ENCODE measurements at places on chromosomes 12 and 14. TPM values are rescaled to one million over a fixed set of nuclear protein-coding genes. Genes with fewer than 3 reads are reported as not detected.

KRT79 gene
- not detected for total RNA-seq

RNASE2 gene
- not detected for total RNA-seq

PLA2G1B gene
- not detected for total RNA-seq

TMEM63C gene
- total RNA-seq: 0.80 TPM

PUS7L gene
- 16.0 TPM for total RNA-seq

KRT6A gene
- total RNA-seq: not detected

KRT85 gene
- not detected for total RNA-seq

KRT77 gene
- not detected for total RNA-seq

GRCh38 chr12:47590771-47591360 lies 115.0 kb downstream of the RPAP3 start:
- H3K36me3 ChIP-seq: no peaks in the 10 kb centered on the region
- no peaks in the 10 kb centered on the region for H3K4me1 ChIP-seq
- no peaks in the 10 kb centered on the region for H3K27me3 ChIP-seq
- H3K4me3 ChIP-seq: no peak overlapping the region
- no peak overlapping the region for H3K27ac ChIP-seq

DNA sequence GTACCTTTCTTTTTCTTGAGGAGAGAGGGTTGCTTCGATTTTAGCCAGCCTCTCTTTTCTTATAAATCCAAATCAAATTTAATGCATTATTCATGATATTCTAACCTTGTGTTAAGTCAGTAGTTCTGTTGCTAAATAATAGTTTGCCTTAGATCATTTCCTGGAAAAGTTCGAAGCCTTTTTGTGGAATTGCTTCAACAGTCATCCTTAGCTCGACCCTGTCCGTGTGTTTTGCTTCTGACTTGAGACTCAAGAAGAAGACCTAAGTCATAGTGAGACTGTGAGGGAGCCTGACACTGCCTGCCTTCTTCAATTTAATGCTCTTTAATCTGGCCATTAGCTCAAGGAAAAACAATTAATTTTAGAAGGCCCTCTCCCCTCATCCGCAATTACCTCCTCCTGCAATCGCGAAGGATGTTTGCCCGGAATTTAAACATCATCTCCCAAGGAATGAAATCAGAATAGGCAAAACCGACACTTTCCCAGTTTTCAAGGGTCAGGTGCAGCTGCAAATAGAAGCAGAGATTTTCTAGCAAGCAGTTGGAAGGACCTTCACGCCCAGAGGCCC lies 453 bp upstream of the SLC4A8 start:
- no peak overlapping the region for H3K27ac ChIP-seq
- H3K36me3 ChIP-seq: no peaks in the 10 kb centered on the region
- H3K4me3 ChIP-seq: peak overlapping the region; percentile 71
- DNase-seq: no peak

DNA sequence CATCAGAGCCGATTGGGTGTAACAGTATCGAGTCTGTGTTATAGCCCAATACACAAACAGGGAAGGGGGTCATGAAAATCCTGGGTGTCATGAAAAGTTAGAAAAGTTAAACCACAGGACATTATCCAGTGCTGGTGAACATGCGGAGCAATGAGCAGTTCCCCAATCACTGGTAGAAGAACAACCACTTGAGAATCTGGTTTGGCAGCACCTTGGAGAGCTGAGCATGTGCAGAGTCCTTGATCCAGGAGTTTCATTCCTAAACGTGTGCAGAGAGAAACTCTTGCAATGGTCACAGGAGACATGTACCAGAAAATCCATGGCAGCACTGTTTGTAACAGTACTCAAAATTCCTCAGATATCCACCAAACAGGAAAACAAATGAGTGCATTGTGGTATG lies 23.0 kb upstream of the JDP2 start:
- H3K4me1 ChIP-seq: peaks cover 10% of the 10 kb centered on the region
- no peak overlapping the region for H3K4me3 ChIP-seq
- no peaks in the 10 kb centered on the region for H3K36me3 ChIP-seq
- no peak overlapping the region for H3K27ac ChIP-seq
- no peaks in the 10 kb centered on the region for H3K27me3 ChIP-seq
- no peak for DNase-seq

DNA sequence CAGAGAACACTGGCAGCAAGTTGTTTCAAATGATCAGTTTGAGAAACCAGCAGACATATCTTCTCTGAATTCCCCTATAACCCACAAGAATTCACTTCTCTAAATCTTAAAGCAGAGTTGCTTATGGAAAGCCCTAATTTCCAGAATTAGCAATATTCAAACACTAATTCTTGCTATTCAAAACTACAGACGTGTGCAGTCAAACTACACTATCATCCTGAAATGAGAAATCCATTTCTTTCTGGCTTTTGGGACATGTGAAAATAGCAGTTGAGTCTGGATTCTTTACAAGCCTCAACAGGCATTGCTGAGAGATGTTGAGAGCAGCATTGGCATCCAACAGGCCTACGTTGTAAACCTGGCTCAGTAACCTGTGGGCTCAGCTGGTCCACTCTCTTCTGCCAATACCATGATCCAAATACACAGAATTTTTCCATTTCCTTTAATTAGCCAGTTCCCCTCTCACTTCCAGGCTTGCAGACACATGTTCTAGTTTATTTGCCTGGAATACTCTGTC lies 74.6 kb upstream of the TMTC1 start:
- no peak for DNase-seq
- no peak overlapping the region for H3K27ac ChIP-seq
- H3K36me3 ChIP-seq: no peaks in the 10 kb centered on the region
- H3K4me1 ChIP-seq: no peaks in the 10 kb centered on the region
- H3K4me3 ChIP-seq: no peak overlapping the region
- H3K27me3 ChIP-seq: no peaks in the 10 kb centered on the region

GRCh38 chr12:6948873-6949594 lies 2.1 kb upstream of the PTPN6 start:
- peaks cover 43% of the 10 kb centered on the region for H3K36me3 ChIP-seq
- H3K4me3 ChIP-seq: peak overlapping the region; percentile 70
- peak overlapping the region; percentile 97 for H3K27ac ChIP-seq
- H3K27me3 ChIP-seq: no peaks in the 10 kb centered on the region
- peaks cover 55% of the 10 kb centered on the region for H3K4me1 ChIP-seq

DNA sequence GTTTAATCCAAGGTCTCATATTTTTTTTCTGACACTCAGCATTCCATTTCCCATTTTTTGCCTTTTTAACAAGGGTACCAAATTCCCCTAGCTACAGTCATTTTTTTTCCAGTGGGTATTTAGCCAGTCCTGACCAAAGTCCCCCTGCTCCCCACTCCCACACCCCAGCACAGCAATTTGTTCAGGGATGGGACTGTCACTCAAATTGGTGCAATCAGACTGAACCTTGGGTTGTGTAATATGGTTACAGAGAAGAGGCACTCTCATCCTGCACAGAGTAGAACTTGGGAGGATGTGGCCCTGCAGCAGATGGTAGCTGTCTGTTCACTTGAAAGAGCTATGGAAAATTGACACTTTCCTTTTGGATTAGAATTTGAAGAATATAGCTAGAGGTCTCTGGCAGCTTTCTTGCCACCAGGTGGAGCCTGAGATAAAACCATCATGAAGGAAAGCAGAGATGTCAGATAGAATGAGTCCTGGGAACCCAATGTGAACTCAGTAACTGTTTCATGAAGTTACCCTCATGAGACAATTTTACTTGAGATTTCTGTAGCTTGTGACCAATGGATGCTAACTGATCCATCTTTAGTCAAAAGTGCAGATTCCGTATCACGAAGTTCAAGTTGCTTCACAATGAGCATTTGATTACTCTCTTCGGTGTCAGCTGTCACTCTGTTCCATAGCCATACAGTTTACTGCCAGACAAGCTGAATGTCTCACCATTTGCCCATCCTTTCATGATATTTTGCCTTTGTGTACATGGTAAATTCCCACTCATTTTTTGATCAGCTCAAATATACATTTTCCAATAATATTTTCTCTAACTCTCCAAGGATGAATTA lies 394.0 kb upstream of the SYT1 start:
- H3K36me3 ChIP-seq: no peaks in the 10 kb centered on the region
- DNase-seq: no peak
- H3K4me3 ChIP-seq: no peak overlapping the region
- no peaks in the 10 kb centered on the region for H3K4me1 ChIP-seq

DNA sequence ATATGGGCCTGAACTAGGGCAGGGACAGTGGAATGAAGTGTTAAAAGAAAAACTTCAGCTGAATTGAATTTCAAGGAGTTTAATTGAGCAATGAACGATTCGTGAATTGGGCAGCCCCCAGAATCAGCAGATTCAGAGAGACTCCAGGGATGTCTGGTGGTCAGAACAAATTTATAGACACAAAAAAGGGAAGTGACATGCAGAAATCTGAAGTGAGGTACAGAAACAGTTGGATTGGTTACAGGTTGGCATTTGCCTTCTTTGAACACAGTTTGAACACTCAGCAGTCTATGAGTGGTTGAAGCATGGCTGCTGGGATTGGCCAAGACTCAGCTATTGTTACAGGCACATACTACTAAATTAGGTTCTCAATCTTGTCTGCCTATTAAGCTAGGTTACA lies 9.7 kb upstream of the TBPL2 start:
- DNase-seq: no peak
- H3K36me3 ChIP-seq: no peaks in the 10 kb centered on the region
- H3K27me3 ChIP-seq: peaks cover 13% of the 10 kb centered on the region
- peaks cover 23% of the 10 kb centered on the region for H3K4me1 ChIP-seq
- no peak overlapping the region for H3K4me3 ChIP-seq

DNA sequence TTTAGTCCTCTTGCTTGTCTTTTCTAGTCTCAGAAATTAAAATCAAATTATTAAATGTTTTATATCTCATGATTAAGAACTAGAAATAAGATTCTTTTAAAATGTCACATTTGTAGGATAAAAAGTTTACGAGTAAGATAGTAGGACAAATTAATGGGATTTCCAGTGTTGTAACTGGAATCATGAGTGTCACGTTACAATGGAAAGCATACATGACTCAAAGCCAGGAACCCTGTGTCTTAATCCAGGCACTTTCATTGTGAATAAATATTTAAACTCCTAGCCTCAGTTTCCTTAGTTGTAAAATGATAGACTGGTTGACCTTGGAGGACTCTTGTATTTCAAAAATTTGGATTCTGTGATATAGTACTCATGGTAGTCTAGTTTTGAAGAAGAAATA lies 84.9 kb downstream of the MIA2 start:
- H3K36me3 ChIP-seq: peaks cover 19% of the 10 kb centered on the region
- no peaks in the 10 kb centered on the region for H3K4me1 ChIP-seq
- no peak for DNase-seq

- DNase-seq: peak; percentile 20
- H3K27me3 ChIP-seq: peaks cover 25% of the 10 kb centered on the region
- H3K27ac ChIP-seq: no peak overlapping the region
Observed at GRCh38 chr12:105083551-105084105, 630 bp downstream of the ALDH1L2 start.

GRCh38 chr12:124853781-124854636 lies 9.7 kb downstream of the SCARB1 start:
- H3K27me3 ChIP-seq: no peaks in the 10 kb centered on the region
- H3K36me3 ChIP-seq: no peaks in the 10 kb centered on the region
- H3K4me3 ChIP-seq: no peak overlapping the region
- H3K27ac ChIP-seq: no peak overlapping the region
- no peaks in the 10 kb centered on the region for H3K4me1 ChIP-seq
- no peak for DNase-seq

DNA sequence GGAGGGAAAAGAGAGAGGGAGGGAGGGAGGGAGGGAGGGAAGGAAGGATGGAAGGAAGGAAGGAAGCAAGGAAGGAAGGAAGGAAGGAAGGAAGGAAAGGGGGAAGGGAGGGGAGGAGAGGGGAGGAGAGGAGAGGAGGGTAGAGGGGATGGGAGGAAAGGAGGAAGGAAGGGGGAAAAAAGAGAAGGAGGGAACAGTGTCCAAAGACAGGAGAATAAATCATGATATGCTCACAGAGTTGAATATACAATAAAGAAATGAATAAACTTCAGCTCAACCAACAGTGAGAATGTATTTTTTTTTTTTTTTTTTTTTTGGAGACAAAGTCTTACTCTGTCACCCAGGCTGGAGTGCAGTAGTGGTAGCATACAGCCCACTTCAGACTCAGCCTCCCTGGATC lies 4.0 kb downstream of the OR6J1 start:
- H3K27me3 ChIP-seq: no peaks in the 10 kb centered on the region
- no peak for DNase-seq
- H3K4me1 ChIP-seq: peaks cover 2% of the 10 kb centered on the region
- no peak overlapping the region for H3K4me3 ChIP-seq
- no peaks in the 10 kb centered on the region for H3K36me3 ChIP-seq
- H3K27ac ChIP-seq: no peak overlapping the region

- peak overlapping the region; percentile 96 for H3K27ac ChIP-seq
- H3K27me3 ChIP-seq: no peaks in the 10 kb centered on the region
- peaks cover 21% of the 10 kb centered on the region for H3K36me3 ChIP-seq
- no peak for DNase-seq
Observed at GRCh38 chr12:67650388-67651131, 2.0 kb downstream of the DYRK2 start.

GRCh38 chr12:88437226-88437625 lies 143.0 kb downstream of the KITLG start:
- no peaks in the 10 kb centered on the region for H3K36me3 ChIP-seq
- DNase-seq: no peak
- peaks cover 2% of the 10 kb centered on the region for H3K4me1 ChIP-seq
- no peaks in the 10 kb centered on the region for H3K27me3 ChIP-seq
- no peak overlapping the region for H3K4me3 ChIP-seq

DNA sequence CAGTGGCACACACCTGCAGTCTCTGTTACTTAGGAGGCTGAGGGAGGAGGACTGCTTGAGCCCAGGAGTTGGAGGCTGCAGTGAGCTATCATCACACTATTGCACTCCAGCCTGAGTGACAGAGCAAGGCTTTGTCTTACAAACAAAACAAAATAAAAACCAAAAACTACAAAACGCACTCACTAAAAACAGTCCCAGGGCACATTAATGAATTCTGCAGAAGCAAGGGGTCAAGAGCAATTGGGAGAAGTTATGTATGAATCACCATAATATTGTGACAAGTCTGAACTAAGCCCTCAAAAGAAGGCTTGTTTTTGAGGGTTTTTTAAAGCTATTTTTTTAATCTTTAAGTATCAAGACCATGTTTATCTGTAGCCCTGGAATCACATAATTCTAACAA lies 201.1 kb downstream of the MED13L start:
- no peak overlapping the region for H3K27ac ChIP-seq
- H3K4me1 ChIP-seq: peaks cover 15% of the 10 kb centered on the region
- no peak for DNase-seq
- peaks cover 2% of the 10 kb centered on the region for H3K36me3 ChIP-seq
- H3K4me3 ChIP-seq: no peak overlapping the region

DNA sequence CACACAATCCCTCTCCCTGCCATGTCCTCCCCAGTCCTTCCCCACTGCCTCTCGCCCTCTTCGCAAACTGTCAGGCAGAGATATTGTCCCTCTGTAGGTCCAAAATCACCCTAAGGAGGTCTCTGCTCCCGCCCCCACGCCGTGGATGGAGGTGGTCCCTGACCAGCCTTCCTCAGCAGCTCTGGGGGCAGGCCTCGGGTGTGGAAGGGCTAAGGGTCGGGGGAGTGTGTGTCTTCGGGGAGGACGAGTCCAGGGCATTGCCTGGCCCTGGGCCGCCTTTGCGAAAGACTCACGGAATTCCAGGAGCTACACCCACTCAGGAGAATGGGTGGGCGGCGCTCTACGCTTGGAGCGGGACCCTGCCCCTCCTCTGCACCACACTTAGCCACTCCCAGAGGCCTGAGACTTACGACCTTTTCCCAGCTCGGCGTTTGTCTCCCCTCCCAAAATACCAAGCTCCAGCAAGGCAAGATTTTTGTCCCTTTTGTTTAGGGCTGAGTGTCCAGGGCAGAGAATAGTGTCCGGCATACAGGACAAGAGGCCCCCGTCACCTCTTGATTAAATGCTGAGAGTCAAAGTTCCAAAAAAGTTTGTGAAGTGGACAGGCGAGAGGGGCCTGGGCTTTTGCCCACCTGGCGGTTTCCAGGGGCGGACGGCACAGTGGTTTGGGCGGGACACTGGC lies 881 bp downstream of the PYGL start:
- H3K27ac ChIP-seq: no peak overlapping the region
- H3K27me3 ChIP-seq: peaks cover 31% of the 10 kb centered on the region
- H3K4me1 ChIP-seq: peaks cover 10% of the 10 kb centered on the region
- H3K4me3 ChIP-seq: peak overlapping the region; percentile 37
